Fibroblast of skin of back (primary cell): ENCODE measurements at places on chromosomes 5 and 9.

DNA sequence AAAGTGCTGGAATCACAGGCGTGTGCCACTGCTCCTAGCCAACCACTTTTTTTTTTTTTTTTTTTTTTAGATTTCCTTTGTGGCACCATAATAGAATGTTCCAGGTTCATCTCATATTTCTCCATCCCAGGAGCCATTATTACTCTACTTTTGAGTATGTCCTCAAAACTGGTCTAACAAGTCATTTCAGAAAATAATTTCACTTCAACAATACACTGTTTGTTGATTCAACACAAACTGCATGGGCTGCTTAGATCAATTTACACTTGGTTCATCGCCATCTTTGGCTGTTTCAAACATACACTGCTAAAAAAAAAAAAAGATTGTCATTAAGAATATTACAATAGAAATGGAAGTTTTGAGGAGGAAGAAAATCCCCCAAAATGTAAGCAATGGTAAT is 57.9 kb downstream of the CSNK1A1 start:
- DNase-seq, result no peak

- DNase-seq, result peak; percentile 15
Measured at GRCh38 chr5:55672477-55672911, 39.6 kb downstream of the SLC38A9 start.

GRCh38 chr5:155017610-155018009 is 4.1 kb downstream of the KIF4B start:
- DNase-seq, result no peak

DNA sequence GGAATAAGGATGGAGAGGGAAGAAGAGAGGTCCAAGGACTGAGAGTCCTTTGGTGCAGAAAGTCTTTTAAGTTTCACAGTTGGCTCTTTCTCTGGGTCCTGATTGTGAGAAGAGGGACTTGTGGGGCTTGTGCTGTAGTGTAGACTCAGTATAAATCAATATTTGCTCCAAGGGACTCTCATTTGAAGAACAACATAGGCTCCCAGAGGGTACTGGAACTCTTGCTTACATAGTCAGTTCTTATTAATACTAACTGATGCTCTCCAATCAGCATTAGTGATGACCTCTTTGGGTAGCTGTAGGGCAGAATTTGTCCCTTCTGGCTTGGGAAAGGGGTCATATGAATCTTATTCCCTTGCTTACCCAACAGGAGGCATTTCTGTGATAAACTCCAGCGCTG is 62.5 kb upstream of the CXCL14 start:
- DNase-seq, result no peak

DNA sequence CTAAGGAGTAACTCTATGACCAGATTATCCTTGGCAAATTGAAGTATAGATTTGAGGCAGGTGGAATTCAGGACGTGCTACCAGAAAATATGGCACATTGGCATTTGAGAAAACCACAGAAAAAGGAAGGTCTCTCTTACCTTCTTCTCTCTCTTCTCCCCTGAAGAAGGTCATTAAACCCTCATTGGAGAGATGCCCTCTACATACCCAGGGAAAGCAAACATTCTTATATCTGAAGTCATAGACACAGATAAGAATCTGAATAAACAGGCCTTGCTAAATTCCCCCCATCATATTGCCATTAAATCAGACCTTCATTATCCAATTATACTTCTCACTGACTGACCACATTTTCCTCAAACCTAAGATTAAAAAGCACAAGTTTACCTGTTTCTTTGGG is 17.8 kb downstream of the SPINK1 start:
- DNase-seq, result no peak
